ENCODE measurements at places on chromosomes 12 and 14.

GRCh38 chr14:94665121-94665520 lies 52.9 kb downstream of the SERPINA3 start:
- no peak for DNase-seq

DNA sequence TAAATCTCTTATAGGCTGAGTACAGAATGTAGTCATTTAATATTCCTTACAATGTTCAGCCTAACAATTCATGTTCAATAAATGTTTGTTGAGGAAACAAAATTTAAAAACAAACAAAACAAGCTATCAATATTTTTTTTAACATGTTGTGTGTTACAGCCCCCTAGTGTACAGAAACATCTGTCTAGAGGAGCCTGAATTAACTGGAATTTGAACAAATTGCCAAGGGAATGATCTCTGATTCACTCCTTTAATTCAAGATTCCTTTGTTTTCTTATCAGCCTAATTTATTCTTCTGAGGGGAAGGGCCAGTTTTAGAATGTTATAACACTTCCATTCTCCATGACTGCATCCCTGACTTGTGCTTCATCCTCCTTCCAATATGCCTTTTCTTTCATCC lies 127.2 kb downstream of the CMAS start:
- no peak for DNase-seq

DNA sequence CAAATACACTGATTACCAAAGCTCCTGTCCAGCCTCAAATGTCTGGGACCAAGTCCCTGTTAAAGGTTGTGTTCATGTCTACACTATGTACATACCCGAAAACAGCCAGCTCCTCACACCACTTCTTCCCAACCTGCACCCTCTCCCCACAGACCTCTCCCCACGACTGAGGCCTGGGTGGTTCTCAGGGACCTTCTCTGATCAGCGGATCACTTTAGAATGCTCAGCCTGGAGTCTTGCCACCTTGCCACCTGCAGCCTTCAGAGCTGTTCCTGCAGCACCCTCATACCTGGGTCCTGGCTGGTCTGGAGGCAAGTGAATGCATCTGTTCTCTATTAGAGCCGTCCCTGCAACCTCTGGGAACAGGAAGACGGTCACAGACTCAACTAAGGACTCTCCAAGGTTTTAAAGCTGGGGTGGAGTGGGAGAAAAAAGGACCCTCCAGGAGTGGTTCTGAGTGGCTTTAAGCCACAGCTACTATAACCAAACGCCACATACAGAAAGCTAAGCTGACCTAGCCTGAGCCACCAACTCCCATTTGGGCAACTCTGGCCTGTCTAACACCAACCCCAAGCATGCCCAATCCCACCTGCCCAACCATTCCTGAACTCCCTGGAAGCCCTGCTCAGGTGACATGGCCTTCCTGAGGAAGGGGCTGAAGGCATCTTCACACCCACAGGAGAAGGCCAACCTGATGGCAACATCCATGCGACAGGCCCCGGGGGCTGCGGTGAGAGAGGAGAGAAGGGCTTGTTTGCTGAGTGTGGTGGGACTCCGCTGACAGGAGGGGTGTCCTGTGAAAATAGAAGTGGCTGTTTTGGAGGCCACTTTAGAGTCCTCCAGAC lies 8.6 kb downstream of the KRT2 start:
- no peak for DNase-seq

DNA sequence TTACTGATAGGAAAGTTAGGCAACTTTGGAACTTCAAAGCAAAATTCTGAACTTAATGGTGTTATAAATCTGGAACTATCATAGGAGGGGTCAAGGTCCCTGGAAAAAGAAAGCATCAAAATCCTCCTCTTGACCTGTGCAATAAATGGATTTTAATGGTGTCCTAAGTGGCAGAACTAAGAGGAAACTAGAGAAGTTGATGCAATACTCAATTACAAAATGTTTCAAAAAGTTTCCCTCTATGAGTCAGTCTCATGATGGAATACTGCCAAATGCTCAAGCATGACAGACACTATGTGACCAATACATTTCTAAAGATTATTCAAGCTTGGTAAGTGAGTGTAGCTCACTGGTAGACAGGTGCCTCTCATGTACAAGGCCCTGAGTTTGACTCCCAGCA lies 47.7 kb upstream of the ERGIC2 start:
- DNase-seq: no peak

GRCh38 chr14:70935135-70935534 lies 27.9 kb downstream of the PCNX1 start:
- no peak for DNase-seq

GRCh38 chr12:56930241-56930640 lies 4.0 kb downstream of the SDR9C7 start:
- DNase-seq: no peak

GRCh38 chr12:49091056-49091835 lies 3.4 kb downstream of the DHH start:
- DNase-seq: no peak

GRCh38 chr14:59630288-59630963 lies 53.8 kb upstream of the CCDC175 start:
- DNase-seq: peak; percentile 18

DNA sequence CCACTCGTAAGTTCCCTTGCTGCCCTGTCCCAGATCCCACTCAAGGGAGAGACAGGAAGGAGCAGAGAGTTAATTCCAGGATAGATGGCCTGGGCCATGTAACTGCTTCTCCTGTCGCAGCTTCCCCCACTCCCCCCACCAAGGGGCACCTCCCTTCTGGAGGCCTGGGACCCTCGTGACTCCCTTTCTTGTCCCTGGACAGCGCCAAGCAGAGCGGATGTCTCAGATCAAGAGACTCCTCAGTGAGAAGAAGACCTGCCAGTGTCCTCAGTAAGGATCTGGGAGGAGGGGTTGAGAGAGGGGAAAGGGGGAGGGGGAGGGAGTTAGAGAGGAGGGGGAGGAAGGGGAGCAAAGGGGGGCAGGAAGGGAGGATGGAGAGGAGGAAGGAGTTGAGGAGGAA lies 3.0 kb upstream of the GPR162 start:
- DNase-seq: no peak

DNA sequence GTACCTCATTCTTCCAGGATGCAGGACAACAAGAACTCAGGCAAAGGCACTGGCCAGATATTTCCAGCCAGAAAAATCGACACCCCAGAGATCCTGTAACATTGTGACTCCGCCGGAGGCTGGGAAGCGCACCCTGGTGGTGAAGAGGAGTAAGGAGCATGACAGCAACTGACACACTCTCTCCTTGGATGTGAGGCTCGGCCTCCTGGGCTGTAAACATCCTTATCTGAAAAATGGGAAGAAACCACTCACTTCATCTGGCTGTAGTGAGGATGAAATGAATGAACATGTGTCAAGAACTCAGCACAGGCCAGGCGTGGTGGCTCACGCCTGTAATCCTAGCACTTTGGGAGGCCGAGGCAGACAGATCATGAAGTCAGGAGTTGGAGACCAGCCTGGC lies 27.5 kb downstream of the TCHP start:
- DNase-seq: no peak

DNA sequence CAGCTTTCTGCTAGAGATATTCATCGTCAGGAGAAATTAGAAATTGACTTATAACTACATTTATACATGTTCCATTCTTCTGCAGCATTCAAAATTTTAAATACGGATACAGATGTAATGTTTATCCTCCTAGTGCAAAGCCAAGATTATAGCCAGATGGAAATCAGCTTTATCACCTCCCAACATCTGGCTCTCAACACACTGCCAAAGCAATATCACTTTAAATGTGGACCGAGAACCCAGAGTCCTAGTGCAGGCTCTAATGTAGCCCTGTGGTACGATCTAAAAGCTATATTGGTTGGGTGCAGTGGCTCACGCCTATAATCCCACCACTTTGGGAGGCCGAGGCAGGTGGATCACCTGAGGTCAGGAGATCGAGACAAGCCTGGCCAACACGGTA lies 6.5 kb downstream of the MLH3 start:
- DNase-seq: no peak

- DNase-seq: no peak
These were observed 25.5 kb upstream of the DIO3 start for GRCh38 chr14:101535701-101536207.

- DNase-seq: no peak
These were observed 96.2 kb downstream of the FIGNL2 start for GRCh38 chr12:51752234-51752889.

GRCh38 chr14:100077441-100077840 lies 12.2 kb downstream of the EVL start:
- no peak for DNase-seq

DNA sequence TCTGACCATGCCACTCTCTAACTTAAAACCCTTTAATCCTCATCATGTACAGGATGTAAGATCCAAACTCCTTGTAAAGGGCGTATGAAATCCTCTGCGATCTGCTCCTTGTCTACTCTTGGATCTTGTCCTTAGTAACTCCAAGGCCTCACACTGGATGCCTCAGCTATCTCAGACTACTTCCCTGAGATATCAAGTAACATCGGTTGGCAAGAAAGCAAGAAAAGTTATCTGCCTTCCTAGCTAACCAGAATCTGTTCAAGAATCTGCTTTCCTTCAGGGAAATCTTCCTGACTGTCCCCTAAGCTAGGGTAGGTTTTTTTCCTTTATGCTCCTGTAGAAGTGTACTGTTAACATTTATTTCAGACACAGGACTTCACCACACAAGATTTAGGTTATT lies 82.6 kb downstream of the TAOK3 start:
- no peak for DNase-seq

GRCh38 chr12:41684997-41685396 lies 459.7 kb downstream of the GXYLT1 start:
- no peak for DNase-seq

GRCh38 chr14:66464261-66464660 lies 21.9 kb upstream of the CCDC196 start:
- no peak for DNase-seq

DNA sequence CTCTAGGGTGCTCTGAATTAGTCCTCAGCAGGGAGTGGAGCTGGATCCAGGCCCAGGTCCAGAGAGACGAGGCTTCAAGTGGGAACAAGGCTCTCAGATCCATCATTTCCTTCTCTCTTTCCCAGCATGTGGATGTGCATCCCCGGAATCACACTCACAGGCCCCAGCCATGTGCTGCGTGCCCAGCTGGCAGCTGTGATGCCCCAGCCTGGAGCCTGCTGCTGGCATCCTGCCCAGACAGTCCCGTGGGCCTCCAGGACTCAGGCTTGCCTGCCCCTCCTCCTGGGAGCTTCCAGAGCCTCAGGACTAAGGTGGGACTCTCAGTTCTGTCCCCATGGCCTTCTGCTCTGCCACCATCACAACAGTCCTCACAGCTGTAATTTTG lies 6.2 kb upstream of the KRT84 start:
- DNase-seq: no peak

- no peak for DNase-seq
These were observed 867.5 kb upstream of the TMEM132C start for GRCh38 chr12:127399451-127399850.

DNA sequence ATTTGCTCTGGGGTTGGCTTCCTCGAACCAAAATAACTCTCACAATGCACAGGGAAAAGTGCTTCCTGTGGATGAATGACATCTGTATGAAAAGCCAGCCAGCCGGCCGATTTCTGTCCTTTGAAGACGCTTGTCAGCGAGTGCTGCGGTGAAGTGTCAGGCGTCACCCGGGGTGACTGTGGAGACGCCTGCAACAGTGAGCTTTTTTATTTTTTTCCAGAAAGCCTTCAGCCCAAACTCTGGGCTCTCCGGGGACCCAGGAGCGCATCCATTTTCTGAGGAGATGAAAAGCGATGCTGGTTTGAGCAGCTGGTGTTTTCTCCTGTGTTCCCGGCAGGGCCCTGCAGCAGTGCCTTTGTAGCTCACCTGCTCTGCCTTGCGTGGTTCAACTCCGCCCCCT lies 147.9 kb upstream of the MYL2 start:
- no peak for DNase-seq

DNA sequence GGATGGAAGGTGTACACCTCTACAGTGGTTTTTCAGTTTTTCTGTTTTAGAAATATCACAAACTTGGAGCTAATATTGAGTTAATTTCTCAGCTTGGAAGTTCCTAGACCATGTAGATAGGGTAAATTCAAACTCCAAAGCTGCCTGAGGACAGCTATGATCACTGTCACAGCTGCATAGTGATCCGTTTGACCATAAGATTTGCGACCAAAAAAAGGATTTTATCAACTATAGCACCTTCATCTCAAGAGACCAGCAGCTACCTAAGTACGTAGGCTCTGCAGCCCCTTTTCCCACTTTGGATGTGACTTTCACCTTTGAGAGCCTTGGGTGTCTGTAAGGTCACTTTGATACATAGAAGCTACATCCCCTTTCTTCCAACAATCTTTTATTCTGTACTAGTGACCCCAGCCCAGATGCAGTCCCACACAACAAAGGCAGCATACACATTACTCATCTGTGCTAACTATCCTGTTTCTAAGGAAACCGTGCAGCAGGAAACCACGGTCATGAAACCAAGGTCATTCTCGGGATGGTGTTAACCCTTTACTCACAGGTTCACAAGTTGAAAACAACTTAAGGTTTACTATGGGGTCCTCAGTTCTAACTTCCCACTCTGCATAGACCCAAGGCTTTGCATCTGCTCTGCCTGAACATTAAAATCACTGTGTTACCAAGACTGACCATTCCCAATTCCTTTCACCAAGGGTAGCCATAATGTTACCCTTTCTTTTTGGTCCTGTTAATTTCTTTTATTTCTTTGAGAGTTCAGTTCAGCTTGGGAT lies 75.4 kb downstream of the IFT81 start:
- no peak for DNase-seq

DNA sequence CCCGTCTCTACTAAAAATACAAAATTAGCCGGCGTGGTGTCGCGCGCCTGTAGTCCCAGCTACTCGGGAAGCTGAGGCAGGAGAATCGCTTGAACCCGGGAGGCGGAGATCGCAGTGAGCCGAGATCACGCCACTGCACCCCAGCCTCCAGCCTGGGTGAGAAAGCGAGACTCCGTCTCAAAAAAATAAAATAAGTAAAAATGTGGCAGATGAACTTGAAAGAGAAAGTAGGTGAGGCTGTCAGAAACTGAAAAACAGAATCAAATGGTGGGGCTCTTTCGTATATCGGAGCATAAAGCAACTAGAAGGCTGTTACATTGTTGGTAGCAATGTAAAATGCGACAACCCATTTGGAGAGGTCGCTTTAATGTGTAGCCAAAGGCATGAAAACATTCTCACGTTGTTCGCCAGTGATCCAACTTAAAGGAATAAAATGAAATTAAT lies 767 bp upstream of the CCNT1 start:
- no peak for DNase-seq

DNA sequence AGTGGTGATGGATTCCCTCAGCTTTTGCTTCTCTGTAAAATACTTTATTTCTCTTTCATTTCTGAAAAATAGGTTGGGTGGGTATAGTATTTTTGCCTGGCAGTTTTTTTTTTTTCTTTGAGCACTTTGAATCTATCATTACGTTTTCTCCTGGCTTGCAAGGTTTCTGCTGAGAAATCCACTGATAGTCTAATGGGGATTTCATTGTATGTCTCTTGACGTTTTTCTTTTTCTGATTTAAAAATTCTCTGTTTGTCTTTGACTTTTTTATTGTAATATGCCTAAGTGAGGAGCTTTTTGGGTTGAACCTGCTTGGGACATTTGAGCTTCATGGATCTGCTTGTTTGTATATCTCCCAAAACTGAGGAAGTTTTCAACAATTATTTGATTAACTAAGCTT lies 606.0 kb downstream of the KCNH5 start:
- no peak for DNase-seq

- no peak for DNase-seq
These were observed 126.3 kb downstream of the ERC1 start for GRCh38 chr12:1117371-1117770.

All from NCI-H748 treated with DMSO at 0.1 percent for 48 hours (cell line).